Foreskin keratinocyte (primary cell): ENCODE measurements at places on chromosomes 12 and 14. TPM values are rescaled to one million over a fixed set of nuclear protein-coding genes. Genes with fewer than 3 reads are reported as not detected.

CACNA1C gene
- not detected in 2 replicates for total RNA-seq

SDSL gene
- total RNA-seq, result 1.2 and 3.4 TPM in 2 replicates

DNA sequence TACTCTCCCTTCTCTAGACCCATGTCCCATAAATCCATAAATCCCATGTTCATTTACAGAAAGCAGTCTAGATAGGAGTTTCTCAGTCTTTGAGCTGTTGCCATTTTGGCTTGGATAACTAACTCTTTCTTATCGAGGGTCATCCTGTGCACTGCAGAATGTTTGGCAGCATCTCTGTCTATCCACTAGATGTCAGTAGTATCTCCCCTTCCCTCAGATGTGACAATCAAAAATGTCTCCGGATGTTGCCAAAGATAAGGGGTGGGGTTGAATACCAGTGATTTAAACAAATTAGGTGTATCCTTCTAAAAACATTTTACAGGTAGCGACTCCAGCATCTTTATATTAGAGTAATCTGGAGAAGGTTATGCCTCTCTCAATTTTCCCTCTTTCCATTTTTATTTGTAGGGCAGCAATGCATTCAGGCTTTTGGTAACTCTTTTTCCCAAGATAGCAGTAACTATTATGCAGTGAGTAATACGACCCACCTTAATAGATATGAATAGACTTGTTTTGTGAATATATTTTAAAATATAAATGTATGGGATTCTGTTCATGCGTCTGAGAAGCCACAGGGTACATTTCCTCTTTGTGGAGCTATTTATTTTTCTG lies 100.7 kb downstream of the LRRK2 start:
- peak; percentile 46 for DNase-seq

DNA sequence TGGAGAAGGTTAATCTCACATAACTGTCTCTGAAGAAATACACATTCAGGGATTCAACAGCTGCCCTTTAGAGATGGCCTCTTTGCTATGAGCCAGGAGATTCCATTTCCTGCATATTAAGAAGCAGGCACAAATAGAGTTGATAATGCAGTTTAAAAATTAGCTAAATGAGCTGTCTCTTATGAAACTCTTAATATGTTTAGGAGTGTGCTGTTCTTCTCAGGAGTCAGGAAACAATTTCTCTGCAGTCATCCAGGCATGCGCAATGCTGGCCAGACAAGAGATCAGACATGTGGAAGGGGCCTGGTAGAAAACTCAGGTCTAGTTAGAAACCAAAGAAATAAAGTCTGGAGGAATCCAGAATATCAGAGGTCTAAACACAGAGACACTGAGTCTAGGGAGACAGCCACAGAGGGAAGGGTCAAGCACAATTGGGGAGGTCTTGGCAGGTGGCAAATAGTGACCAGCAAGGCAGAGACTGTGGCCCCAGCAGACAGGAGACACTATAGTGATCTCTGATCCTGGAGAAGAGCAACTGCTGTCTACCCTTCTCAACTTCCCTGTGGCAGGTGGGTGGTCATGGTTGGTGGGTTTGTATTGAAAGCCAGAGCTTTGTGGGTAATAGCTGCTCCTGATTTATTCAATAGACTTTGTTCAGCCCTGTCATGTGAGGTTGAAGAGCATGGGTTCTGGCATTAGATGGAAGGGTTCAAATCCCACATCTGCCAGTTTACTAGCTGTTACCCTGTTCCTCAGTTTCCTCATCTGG lies 185.8 kb upstream of the RMST start:
- no peak for DNase-seq

DNA sequence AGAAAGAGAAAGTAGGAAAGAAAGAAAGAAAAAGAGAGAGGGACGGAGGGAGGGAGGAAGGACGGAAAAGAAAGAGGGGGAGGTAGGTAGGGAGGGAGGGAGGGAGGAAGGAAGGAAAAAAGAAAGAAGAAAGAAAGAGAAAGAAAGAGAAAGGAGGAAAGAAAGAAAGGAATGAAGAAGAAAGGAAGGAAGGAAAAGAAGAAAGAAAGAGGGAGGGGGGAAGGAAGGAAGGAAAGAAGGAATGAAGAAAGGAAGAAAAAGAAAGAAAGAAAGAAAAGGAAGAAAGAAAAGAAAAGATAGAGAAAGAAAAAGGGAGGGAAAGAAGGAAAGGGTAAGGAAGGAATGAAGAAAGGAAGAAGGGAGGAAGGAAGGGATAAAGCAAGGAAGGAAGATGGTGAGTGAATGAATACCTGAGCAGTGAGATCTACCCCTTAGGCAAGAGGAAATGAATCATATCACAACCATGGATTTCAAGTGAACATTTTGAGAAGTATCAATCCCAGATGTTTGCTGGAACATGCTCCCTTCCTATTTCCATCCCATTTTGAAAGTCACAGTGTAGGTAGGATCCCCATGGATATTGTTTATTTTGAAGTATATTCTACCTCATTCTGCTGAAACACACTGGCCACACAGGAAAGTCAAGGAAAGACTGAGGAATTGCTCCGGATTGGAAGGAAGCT lies 639.4 kb upstream of the TBX3 start:
- peak; percentile 92 for DNase-seq

- no peak for DNase-seq
Observed at GRCh38 chr12:131634037-131634436, 76.9 kb upstream of the SFSWAP start.
